CD4-positive, alpha-beta T cell treated with Interleukin-17A for 1 hour (primary cell): ENCODE measurements at places on chromosomes 16 and 17.

DNA sequence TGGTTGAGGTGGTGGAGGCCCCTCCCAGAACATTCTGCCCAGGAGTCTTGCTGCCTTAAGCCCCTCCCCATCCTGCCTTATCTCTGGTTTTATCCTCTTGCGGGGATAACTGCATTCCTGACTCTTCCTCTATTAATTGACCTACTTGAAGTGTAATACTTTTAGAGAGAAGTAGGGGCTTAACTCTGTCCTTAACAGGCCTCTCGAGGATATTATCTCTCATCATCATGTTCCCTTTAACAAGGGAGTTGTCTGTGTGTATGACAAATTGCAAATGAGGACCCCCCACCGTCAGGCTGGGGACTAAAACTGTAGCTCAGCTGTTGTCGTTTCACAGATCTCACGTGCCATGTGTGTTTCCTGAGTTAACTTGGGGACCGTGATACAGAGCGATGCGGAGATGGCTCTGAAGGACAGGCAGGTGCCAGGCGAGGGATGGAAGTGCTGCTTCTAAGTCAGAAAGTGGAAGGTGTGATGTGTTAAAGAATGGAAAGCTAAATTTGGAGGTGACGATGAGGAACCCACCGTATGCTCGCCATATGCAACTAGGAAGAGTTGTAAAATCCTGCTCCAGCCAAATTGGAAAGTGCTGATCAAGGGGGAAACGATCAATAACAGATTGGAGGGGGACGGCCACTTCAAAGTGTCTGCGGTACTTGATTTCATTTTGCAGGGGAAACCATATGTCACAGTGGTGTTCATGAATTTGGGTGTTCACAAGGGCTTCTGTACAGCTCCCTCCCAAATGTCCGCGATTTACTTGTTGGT, 106.3 kb downstream of the RPTOR start:
- no peak for DNase-seq

GRCh38 chr17:48062273-48062672, 14.1 kb downstream of the NFE2L1 start:
- DNase-seq = no peak

GRCh38 chr16:81376880-81377279, 62.1 kb downstream of the GAN start:
- DNase-seq = no peak

- DNase-seq = no peak
Measured at GRCh38 chr16:89253548-89254287, 36.2 kb downstream of the ZNF778 start.

- no peak for DNase-seq
Measured at GRCh38 chr17:73391331-73392265, 79.8 kb upstream of the CDC42EP4 start.

DNA sequence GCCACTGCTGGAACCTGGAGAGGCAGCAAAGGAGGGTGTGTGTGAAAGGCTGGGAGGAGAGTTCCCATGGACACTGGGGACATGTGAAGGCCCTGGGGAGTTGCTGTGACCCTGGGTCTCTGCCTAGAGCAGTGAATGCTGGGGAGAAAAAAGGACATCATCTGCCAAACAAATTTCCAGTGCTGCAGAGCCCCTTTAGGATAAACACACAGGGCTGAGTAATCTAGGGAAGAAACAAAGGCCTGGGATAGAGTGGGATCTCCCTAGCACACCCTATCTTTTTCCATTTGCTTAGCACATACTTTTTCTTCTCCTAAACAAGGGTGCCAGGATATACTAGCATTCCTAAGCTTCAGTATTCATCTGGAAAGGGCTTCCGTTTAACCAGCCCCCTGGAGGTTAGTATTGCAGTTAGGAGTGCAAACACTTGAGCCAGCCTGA, 3.3 kb upstream of the HIGD1B start:
- DNase-seq = no peak

DNA sequence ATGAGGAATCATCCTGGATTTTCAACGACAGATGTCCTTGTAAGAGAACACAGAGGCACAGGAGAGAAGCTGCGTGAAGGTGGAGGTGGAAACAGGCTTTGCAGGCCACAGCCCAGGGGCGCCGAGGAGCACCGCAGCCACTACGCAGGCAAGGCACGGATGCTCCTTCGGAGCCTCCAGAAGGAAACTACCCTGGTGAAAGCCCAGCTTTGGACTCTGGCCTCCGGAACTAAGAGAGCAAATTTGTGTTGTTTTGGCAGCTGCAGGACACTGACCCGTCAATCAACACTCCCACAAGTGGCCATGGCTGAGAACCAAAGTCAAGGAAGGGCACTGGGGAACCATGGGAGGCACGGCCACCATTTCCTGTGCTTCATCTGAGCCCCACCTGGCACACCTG, 3.4 kb downstream of the ARL16 start:
- DNase-seq = no peak

GRCh38 chr16:15031179-15031578, 24.7 kb downstream of the NTAN1 start:
- no peak for DNase-seq

GRCh38 chr16:50763211-50763610, 21.3 kb downstream of the CYLD start:
- no peak for DNase-seq

DNA sequence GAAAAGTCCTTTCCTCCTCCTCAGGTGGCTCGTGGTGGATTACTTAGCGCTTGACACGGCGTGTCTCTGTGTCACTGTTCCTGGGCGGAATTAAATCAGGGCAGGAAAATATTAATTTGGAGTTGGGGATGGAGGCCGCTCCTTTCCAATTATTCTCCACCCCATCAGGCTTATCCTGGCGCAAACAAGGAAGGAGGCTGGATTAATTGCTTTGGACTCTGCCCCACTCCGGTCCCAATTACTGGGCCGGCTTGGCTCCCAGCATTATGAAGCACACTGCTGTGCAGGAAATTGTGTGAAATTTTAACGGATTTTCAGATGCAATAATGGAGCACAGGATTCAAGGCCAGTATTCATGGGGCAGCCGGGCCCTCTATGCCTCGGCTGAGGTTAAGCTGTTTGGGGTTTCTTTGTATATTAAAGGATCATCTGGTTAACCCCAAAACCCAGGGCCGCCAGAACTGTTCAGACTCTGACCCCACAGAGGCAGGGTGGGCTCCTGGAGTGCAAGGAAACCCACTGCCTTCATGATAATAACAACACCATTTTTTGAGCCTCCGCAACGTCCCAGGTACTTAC, 87.8 kb downstream of the MRM1 start:
- DNase-seq = no peak

DNA sequence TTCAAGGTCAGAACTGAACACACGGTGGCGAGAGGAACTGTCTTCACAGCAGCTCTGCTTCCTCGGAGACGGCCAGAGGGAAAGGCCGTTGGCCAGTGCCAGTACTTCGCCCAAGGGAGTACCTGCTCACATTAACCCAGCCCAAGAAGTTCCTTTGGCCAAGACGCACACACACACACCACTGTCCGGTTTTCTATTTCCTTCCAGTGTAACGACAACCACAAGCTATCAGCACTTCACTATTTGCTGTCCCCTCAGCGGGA, 744 bp upstream of the GGNBP2 start:
- DNase-seq = peak; percentile 40

GRCh38 chr16:76487411-76488064, 210.3 kb downstream of the CNTNAP4 start:
- no peak for DNase-seq

- DNase-seq = no peak
Measured at GRCh38 chr16:84933774-84934631, 77.3 kb downstream of the ZDHHC7 start.

- peak; percentile 35 for DNase-seq
Measured at GRCh38 chr17:59641799-59642484, 22.2 kb downstream of the CLTC start.
